Activated CD4-positive, alpha-beta memory T cell treated with anti-CD3 and anti-CD28 coated beads, Interleukin-2, amount 10 ng/mL, durations not matched to agents 7 days and 5 days (primary cell): ENCODE measurements at places on chromosomes 6 and 20.

- DNase-seq, result peak; percentile 44
These were observed 528 bp downstream of the NUDT3 start for GRCh38 chr6:34391786-34392496.

- no peak for DNase-seq
These were observed 29.8 kb downstream of the NCOA3 start for GRCh38 chr20:47531458-47531857.

DNA sequence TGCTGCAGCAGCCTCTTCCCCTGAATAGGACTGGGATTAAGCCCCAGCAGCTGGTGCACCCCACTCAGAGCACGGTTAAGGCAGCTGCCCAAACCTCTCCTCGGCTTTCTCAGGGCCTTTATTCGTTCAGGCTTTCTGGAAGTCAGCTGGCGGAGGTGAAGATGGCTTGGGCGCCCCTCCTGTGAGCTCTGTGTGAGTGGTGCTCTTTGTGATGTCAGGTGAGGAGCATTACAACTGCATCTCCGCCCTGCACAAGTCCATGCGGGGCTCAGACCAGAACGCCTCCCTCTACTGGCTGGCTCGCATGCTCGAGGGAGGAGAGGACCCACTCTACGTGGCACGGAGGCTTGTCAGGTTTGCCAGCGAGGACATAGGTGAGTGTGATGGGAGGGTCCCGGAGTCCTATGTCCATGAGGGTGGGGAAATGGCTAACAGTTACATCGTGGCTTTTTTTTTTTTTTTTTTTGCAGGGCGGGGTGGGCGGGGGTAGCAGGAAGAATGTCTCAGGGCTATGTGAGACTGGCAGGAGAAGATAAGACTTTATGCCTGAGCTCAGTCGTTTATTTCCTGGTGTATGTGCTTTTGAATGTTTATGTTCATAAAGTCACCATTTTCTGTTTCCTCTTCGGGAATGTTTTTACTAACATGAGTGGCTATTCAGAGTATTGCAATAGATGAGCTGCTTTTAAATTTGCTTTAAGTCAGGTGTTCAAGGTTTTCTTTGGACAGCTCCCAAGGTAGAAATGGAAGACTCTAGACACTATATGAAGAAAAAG, 18.2 kb downstream of the WRNIP1 start:
- no peak for DNase-seq

DNA sequence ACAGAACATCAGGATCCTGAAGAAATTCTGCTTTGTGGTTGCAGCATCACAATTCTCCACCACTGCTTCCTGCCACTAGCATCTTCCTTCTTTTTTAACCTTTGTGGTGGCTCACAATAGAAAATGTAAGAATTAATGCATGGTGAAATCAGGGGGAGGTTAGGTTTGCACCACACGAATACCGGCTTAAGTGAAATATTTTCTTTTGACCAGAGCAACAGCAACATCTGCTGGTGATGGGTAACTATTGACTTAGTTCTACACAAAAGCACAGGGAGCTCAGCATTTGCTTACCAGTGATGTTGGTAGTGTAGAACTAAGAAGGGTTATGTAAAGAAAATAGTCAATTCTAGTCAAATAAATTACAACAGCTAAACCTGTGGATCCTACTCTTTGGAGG, 280.5 kb downstream of the SYNE1 start:
- DNase-seq, result no peak

DNA sequence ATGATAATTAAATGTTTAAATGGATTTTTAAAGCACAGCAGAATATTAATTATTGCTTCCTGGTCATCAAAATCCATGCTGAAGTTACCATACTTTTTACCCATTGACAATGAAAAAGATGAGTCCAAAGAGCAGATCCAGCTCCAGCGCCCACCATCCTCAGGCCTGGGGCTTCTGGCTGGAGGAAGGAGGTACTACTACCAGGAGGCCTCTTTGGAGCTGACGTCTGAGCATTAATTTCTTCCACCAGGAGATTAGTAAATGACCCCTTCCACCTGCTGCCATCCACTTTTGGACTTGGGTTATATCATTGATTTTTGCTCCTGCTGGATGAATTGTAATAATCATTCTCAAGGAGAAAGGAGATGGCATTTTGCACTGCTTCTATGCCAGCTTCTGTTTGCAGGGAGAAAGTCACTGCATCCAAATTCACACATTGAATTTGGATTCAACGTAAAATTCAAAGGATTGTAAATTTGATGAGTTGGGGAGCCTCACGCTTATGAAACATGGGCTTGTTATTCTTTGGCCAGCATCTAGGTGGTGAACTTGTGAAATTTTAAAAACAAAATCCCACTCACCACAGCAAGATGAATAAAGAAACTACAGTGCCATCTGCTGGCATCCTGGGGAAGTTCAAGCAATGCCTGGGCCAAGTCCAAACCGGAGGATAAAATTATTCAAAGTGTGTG, 121.8 kb downstream of the SASH1 start:
- DNase-seq, result peak; percentile 59

DNA sequence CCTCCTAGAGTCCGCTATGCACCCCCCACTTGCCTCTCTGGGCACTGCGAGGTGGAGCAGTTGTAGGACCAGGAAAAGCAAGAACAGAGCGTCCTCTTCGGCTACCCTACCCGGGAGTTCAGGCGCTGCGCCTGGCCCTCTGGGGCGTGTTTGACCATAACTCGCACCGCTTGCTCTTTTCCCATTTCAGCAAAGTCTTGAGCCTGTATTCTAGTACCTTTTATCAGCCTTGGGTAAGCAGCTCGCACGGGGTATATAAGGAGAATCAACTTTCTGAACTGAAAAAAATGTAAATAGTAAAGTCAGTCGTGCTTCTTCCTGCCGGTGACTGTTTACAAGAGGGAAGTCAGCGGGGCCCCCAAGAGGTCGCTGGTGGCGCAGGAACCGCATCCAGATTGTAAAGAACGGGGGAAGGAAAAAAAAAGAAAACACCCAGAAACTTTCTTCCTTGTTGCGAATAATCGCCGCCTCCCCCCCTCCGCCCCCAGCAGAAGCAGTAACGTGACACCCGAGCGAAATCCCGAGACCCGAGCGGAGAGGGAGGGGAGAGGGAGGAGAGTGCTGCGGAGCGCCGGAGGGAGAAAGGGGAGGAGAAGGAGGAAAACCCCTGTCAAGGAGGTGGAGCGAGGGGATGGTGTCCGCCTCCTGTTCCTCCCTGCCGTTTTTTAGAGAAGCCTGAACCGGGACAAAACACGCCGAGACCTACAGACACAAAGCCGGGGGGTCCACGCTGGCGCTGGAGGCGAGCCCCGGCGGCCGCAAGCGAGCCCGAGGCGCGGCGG, at the start of gene UST:
Gene UST (plus strand): TSS at position 668 of the 782 bp plus-strand sequence. CDS start 401 bp downstream, outside the sequence.
- peak; percentile 68 for DNase-seq
